ENCODE measurements at places on chromosomes 3 and 15.

DNA sequence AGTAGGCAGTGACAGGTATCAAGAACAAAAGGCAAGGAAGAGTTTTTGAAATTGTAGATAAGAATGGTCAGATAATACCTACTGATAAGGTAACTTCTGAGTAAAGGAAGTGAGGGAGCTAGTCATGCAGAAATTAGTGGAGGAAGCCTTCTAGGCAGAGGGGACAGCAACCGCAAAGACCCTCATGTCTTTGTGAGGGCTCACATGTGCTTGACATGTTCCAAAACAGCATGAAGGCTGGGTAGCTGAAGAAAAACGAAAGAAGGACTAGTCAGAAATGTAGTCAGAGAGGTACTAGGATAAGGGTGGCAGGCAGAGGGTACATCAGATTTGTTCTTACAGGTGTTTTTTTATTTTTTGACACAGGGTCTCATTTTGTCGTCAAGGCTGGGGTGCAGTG is 5.3 kb downstream of the SIN3A start:
- no peak for DNase-seq

DNA sequence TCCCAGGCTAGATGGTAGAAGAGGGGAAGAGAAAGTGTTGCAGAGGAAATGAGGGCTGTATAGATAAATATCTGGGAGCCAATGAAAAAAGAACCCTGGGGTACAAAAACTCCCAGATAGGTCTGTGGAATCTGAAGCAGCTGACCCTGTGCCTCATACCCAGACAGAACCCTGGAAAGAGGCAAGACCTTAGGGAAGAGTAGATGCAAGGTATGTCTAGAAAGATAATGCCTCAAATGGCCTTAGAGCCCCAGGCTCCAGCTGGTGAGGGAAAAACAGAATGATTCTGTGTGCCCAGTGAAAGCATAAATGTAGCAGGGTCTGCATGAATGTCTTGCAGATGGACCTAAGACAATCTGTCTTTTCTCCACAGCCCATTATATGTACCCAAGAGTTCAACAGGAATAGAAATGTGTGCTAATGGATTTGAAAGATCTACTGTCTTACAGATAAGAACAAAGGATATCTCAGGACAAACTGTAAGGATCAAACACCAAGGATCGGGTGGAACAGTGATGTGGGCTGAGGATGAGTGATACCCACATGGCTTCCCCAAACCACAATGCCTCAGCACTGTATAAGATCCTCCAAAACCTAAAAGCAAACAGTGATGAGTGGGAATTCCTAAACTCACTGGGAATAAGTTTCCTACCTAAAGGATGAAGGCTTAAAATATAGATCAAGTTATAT is 58.8 kb downstream of the NCEH1 start:
- no peak for DNase-seq

- no peak for DNase-seq
Measured at GRCh38 chr3:18989237-18989795, 159.0 kb upstream of the KCNH8 start.

- no peak for DNase-seq
Measured at GRCh38 chr3:78926523-78926922, 841.3 kb downstream of the ROBO1 start.

DNA sequence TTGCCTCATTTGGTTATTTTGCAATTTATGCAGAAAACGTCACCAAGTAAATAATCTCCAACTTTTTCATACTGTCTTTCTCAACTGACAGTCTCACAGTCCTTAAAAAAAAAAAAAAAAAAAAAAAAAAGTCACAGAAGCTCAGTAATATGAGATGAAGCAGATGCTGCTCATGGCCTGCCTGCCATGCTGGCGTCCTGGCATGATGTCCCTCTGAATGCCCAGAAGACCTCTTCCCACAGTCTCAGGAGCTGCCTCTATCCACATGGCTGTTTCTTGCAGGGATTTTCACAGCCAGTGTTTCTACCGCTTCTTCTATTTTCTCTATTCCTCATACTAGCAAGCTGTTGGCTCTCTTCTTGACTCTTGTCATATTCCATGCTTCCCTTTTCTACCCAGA is 87.7 kb downstream of the TGFBR2 start:
- DNase-seq, result no peak

- DNase-seq, result no peak
Measured at GRCh38 chr3:159418571-159419526, 569.8 kb upstream of the IL12A start.

DNA sequence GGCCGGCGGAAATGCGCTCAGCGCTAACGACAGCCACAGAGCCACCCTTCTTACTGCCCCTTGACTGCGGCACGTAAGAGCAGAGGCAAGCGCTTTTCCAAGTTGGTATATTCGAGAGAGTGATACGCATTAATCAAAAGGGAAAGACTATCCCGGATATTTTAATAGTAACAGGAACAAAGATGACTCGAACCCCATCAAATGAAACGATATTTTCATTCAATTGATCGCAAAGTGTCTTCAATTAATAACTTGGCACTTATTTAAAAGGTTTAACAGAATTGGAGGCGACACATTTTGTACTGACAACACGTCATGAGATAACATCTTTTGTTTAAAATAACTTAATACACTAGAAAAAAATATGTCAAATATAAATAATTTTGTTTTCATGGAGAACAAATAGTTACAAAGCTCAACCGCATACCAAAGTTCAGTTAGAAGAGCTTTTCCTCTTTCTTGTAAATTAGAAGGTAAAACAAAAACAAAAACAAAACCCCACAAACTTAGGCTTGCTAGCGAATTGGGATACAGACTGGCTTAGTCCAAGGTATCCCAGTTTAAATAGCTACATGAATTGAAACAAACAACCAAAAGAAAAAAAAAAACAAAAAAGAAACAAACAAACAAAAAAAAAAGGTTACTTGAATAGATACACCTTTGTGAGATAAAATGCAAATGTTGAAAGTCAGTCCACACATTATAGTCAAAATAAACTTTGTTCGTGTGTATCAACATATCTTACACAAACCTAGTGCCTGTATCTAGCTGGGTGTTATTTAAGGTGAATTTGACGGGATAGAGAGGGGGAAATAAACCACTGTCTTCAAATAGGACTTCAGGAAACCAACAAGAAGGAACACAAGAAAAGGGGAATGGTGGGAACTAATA is 10.2 kb downstream of the SHOX2 start:
- no peak for DNase-seq

Measured in stimulated activated CD8-positive, alpha-beta memory T cell treated with anti-CD3 and anti-CD28 coated beads, Interleukin-12 subunit alpha, Interleukin-12 subunit beta, amount 100 ng/mL, for 1 hour (primary cell).